ENCODE measurements at places on chromosomes 11 and 22. TPM values are rescaled to one million over a fixed set of nuclear protein-coding genes. Genes with fewer than 3 reads are reported as not detected.

Gene SLC5A4
- 0.69 TPM for total RNA-seq

- no peak for DNase-seq
These were observed 3.0 kb downstream of the TBRG1 start for GRCh38 chr11:124625504-124626168.

Gene DMC1
- total RNA-seq: 2.0 TPM

- no peak for DNase-seq
These were observed 29.1 kb downstream of the SVIP start for GRCh38 chr11:22800482-22800881.
